ENCODE measurements at places on chromosomes 5 and 9.

GRCh38 chr9:33263131-33264002 is 1.1 kb downstream of the BAG1 start:
- peak; percentile 8 for DNase-seq

DNA sequence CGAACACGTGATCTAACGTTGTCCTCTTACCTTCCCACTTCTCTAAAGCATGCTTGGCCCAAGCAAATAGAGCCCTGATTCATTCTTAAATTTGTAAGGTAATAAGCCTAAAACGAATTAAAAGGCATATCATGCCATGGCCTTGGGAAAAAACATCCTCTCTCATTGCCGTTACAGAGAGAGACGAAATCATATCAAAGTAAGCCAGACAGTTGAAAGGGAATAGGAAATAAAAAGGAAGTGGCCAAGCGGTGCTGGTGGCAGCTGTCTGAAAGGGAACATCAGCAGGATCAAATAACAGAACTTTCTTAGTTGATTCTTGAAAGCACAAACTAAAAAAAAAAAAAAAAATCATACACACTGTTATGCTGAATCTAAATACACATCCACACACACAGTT is 49.1 kb upstream of the CDH6 start:
- DNase-seq, result no peak

- peak; percentile 55 for DNase-seq
These were observed 295.8 kb upstream of the SGCD start for GRCh38 chr5:156031181-156031580.

DNA sequence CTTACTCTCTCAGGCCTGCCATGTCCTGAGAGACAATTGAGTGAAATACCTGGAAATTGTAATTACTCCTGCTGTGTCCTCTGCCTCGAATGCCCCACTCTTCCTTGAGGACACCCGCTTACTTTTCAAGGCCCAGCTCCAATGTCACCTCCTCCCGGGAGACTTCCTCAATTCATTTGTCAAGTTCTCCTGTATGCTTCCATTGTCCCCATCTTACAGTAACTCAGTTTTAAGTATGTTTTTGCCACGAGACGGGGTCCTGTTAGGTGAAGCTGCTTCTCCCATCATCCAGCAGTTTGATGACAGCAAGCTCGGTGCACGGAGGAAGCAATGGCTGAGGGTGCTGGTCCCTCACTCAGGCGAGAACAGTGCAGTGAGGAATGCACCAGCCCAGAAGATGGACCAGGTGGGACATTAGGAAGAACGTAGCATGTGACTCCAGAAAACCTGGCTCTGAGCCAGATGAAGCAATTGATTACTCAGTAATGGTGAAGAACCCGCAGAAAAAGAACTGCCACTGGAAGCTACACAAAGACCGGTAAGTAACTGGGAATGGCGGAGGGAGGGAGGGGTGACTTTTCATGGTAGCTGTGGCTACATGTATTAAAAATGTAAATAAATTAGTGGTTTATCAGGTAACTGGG is 274.8 kb downstream of the DENND1A start:
- DNase-seq, result no peak

DNA sequence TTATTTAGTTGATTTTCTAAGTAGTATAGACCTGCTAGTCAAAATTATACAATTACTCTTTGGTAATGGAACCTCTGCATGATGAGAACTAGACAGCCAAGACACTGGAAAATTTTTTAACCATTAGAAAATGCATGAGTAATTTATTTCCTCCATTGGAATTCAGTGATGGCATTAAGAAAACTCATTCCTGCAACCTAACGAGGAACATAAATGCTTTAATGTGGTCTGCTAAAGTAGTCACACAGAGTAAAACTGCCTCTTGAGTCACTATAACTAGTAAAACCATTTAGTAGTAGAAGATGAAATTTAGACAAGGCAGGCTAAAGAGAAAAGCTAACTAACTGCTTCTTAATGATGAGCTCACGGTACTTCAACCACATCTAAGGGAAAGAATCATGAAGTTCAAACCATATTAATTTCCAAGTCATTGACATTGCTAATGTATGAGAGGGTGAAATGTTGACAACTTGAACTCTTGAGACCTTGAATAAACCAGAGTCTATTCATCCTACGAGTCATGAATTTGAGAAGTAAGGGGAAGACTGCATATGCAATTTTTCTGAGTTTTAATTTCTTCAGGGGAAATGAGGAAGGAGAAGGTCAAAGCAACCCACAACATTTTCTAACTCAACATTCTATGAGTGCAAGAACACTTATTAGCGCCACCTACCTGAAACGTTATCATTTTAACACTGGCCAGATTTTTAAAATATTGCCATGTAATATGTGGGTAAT is 74.4 kb downstream of the GLIS3 start:
- peak; percentile 95 for DNase-seq

GRCh38 chr5:125302577-125302976 is 556.1 kb upstream of the ZNF608 start:
- DNase-seq, result no peak

DNA sequence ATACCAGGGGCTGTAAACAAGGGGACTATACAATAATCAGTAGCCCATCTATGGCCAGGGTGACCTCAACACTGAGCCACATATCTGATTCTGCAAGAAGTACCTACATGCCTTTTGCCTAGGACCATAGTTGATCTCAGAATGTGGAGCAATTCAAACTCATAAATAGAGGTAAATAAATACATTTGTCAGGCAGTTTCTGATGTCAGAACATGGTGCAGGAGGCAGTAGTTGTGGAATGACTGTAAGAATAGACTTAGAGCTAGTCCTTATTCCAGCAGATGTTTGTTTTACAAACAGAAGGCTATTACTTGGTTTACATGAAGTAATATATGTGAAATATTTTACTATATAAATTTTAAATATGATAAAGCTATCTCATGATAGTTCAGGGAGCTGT is 330.7 kb upstream of the DAB2 start:
- DNase-seq, result no peak

DNA sequence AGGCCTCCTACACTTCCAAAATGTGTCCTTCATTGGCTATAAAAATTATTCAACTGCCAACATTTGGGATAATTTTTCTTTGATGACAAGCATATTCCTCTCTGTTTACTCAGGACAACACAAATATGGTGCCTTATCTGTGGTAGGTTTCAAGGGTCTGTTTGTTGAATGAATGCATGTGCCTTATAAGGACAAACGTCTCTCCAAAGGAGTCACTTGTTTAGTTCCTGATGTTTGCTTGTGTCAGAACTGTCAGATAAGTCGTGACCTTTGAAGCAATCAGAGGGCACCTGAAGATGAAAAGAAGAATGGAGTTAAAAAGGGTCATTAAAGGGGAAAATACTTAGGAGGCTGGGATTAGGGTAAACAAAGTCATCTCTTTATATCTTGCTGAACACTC is 3.6 kb upstream of the OR1J2 start:
- DNase-seq, result no peak

DNA sequence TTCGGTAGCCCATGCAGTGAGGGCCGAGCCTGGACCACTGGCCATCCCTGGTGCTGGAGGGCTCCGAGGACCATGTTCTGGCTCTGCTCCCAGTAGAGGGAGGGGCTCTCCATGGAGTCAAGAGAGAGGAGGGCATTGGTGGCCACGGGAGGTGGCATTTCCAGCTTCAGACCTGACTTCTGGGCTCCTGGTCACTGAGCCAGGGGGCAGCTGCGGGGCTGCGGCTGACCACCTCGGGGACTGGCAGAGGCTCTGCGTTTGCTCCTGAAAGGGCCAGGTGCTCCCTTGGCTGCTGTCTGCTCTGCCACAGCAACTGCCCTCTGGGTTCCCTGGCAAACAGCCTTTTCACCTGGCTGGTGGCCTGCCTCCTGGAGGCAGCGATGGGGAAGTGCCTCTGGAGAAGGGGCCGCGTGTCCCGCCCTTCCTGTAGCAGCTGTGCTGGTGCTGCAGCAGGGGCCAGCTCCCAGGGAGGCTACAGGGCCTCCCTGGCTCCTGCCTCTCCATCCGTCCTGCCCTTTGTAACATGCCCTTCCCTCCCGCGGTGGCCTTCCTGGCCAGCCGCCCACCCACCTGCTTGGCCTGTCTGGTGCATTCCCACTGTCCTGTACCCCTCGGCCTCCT is 144.6 kb downstream of the CACNA1B start:
- no peak for DNase-seq

Measured in fibroblast of skin of scalp (primary cell).